ENCODE measurements at places on chromosomes 16 and 17.

- no peak for DNase-seq
Observed at GRCh38 chr16:86771506-86772460, 193.4 kb downstream of the FOXL1 start.

- DNase-seq: no peak
Observed at GRCh38 chr17:73879987-73880386, 235.7 kb upstream of the SDK2 start.

DNA sequence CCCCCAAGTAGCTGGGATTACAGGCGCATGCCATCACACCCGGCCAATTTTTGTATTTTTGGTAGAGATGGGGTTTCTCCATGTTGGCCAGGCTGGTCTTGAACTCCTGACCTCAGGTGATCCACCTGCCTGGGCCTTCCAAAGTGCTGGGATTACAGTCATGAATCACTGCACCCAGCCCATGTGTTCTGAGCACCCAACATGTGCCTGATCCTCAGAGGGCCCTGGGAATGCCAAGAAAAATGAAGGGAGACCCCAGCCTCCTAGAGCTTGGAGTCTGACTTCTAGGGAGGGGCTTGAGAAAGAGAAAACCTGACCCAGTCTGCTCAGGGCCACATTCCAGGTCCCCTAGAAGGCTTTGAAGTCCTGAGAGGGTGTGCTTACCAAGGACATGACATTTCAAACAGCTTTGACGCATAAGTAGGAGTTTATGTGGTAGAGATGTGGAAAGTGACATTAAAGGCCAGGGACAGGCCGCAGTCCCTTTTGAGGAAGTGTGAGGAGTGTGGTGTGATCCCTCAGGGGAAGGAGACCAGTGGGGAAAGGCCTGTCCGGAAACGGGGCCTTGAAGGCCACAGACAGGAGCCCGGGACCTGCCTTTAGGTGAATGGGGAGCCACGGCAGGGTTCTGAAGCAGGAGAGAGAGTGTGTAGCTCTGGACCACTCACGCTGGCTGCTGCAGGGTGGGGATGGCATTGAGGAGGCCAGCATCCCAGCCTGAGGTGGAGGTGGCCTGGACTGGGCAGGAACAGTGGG is 1.1 kb upstream of the CCL22 start:
- no peak for DNase-seq

DNA sequence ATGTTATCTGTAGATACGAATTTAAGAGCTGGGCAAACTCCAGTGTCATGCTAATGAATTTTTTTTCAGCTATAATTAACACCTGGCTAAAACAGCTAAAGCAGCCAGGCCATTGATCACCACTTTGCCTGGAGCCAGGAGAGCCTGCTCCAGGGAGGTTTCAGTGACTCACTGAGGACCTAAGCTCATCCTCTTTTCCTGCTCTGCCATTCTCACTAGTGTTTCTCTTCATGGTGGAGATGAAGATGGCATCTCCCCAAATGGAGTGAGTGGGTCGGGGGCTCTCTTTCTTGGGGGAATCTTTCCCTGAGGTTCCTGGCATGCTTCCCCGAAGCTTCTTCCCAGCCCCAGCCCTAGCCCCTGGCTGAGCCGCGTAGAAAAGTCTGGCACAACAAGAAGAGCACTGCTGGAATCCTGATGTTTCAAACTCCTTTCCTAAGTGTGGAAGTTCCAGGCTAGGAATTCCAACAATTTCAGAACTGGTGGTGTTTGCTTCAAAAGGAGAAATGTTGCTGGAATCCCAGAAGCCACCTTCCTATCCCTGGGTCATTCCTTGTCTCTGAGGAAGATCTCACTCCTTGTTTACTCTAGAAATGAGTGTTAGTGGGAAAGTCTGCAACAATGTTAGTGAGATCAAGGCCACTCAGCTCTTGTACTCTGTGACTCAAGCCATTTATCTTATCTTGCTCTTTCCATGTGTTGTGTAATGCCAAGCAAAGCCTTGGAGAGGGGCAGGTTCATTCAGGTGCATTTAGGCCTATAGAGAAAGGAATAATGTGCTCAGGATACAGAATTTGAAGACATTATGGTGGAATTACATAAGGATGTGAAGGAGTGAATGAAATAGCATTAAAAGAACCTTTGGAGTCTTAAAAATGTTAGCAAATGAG is 26.0 kb upstream of the B4GALNT2 start:
- no peak for DNase-seq

DNA sequence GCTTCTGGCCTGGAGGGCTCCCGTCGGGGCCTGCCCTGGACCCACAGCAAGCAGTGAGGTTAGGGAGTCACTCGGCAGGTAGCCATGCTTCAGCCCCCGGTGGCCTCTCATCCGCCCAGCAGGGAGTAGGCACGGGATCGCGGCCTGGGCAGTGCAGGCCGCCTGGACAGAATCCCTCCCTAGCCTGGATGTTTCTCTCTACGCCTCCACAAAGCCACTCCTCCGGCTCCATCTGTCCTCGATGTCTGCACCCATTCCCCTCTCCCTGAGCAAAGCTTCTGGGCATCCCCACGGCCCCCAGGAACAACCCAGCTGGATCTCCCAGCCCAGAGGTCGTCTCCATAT is 145.2 kb downstream of the RBFOX3 start:
- no peak for DNase-seq

DNA sequence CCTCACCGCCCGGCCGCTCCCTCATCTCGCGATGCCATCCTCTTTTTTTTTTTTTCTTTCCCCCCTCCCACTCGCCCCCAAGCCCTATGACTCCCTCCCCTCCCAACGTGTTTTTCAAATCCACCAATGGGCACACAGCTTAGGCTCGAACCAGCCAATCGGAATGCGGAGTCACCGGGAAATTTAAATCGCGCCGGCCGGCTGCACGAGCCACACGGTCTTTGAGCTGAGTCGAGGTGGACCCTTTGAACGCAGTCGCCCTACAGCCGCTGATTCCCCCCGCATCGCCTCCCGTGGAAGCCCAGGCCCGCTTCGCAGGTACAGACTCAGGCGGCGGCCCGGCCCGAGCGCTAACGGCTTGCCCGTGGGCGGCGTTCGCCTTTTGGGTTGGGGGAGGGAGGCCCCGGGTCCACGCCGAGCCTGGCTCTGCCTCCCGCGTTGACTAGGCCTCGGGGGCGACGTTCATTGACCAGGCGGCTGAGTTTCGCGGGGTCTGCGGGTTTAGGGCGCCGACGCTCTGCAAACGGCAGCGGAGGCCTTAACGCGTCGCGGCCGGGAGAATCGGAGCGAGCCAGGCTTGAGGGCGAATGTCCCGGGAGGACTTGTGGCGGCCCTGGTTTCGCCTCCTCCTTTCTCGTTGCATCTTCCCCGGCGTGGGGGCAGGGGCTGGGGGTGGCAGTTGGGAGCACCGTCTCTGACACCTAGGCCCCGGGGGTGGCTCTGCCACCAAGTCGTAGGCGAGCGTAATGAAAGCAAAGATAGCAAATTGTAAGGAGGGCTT is at the start of gene KPNA2:
KPNA2 (plus strand) TSS at position 213 of the 781 bp plus-strand sequence. CDS start 1,398 bp downstream, outside the sequence.
- peak; percentile 86 for DNase-seq

DNA sequence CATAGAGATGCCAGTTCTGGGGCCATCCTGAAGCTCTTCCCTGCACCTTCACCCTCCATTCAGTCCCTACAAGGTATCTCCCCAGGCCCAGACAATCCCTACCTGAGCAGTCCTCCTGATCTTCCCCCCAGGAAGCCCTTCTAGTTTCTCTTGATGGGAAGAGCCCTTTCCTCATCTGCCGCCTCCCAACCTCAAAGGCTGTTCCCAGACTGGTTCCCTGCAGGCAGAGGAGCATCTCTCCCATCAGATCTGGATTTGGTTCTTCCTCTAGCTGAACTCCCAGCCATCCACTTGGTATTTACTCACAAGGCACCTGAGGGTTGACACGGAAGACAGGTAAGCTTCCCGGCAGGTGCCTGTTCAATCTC is 24.6 kb upstream of the PHB1 start:
- DNase-seq: no peak

GRCh38 chr17:62614142-62614541 is 13.3 kb upstream of the MRC2 start:
- no peak for DNase-seq

DNA sequence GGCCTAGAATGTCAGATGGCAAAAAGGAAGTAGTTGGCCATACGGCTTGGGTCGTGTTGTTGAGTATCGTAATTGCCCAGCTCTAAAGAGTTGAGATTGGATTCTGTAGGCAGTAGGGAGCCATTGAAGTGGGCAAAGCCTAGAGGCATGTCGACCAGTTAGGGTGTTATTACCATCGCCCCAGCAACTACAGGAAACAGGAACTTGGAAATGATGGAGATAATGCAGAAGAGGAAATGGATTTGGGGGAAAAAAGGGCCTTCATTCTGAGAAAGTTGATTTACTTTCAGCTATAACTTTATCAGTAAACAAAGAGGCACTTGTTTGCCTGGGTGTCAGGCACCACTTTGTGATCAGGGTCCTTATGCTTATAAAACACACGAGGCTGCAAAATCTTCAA is 52.6 kb downstream of the COX10 start:
- no peak for DNase-seq

- no peak for DNase-seq
Observed at GRCh38 chr16:55815320-55815719, 17.6 kb downstream of the CES1 start.

DNA sequence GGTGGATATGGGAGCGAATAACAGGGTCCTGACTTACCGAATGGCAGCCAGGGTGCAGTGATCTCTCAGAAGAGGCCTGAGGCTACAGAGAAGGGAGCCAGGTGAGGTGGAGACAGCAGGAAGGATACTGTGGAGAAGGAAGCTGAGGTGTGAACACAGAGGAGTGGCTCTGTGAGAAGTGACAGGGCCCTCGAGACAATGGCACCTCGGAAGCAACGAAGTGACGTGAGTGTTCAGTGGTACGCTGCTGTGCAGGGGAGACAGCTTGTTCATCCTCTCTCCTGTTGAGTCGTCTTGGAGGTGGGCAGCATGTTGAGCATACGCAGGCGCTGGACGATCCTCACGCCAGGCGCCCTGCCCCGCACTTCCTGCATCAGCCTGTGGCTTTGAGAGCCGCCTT is 390.3 kb downstream of the CPPED1 start:
- no peak for DNase-seq

GRCh38 chr17:62637809-62638208 is 10.3 kb downstream of the MRC2 start:
- DNase-seq: no peak

- DNase-seq: no peak
Observed at GRCh38 chr17:7403043-7403726, 712 bp downstream of the TMEM256 start.

DNA sequence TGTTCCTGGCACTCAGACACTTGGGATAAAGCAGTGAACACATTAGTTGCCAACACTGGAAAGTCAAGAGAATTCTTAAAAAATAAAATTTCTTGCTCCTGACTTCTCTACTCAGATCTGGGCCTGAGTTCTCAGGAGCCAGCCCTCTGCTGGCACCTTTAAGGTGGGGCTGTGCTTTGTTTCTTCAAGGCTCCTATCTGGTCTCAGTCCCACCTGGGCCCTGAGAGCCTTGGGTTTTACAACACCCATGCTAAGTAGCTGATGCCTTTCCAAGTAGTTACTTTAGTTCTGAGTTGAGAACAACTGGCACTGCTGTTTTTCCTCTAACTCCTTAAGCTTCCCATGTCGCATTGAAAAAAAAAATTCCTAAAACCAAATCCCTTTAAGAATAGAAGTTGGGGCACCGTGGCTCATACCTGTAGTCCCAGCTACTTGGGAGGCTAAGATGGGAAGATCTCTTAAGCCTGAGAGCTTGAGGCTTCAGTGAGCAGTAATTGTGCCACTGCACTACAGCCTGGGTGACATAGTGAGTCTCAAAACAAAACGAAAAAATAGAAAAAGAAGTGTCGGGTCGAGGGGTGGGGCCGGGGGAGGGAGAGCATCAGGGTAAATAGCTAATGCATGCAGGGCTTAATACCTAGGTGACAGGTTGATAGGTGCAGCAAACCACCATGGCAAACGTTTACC is 16.6 kb downstream of the CHAD start:
- no peak for DNase-seq

- no peak for DNase-seq
Observed at GRCh38 chr16:68117884-68118283, 32.7 kb downstream of the NFATC3 start.

GRCh38 chr17:30551996-30552339 is 74.8 kb downstream of the GOSR1 start:
- no peak for DNase-seq

DNA sequence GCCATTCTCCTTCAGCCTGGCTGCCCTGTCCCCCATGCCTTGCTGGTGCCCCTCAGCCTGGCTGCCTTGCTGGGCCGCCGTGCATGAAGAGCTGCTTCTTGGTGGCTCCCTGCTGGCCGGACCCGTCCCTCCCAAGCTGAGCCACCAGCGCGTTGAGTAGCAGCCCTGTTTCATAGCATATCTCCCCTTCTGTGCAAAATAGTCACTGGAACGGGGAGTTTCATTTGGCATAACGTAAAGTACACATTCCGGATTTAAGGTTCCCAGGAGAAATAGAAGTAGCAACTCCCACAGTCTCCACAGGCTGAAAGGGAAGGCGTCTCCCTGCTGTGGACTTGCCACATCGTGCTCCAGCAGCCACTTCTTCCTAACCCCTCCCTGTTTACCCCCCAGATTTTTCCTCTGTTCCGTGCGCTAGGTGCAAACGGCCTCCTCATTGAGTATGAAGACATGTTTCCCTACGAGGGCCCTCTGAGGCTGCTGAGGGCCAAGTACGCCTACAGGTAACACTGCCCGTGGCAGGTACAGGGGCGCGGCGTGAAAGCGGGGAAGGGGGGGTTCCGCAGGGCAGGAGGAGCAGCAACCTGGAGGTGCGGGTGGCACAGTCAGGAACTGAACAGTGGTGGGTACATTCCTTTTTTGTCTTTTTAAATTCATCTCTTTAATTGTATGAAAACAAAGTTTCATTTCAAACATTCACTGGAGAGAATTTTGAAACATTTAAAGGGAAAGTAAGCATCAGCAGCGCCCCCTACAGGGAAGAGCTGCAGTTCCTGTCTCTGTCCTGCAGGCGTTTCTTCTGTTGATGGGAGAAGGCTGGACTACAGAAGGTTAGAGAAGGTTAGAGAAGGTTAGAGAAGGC is 5.8 kb upstream of the OGFOD3 start:
- DNase-seq: no peak

GRCh38 chr16:35195173-35195863 is 1735.9 kb downstream of the TP53TG3F start:
- no peak for DNase-seq

DNA sequence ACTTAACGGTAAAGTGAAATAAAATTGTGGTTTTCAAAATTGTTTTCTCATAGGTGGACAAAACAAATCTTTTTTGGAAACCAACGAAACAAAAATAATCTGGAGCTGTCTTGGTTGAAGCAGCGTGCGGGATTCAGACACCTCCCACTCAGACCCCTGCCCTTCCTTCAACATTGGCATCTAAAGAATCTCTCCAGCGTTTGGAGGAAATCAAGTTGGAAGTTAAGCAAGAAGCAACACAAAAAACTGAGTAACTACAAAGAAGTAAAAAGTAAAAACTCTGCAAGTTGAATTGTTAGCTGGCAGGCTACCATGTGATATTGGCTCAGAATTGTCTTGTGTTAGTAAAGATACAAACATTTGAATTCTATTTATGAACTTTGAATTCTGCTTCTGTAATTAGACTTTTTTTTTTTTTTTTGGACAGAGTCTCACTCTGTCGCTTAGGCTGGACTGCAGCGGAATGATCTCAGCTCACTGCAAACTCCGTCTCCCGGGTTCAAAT is 361.0 kb upstream of the PMFBP1 start:
- DNase-seq: no peak

- no peak for DNase-seq
Observed at GRCh38 chr16:3578121-3578520, 918 bp upstream of the NLRC3 start.
